NCI-H1417 treated with DMSO at 0.1 percent for 48 hours (cell line): ENCODE measurements at places on chromosomes 7 and 10.
A peak's percentile ranks its signal among the peaks of the same experiment; 100 is the strongest.

GRCh38 chr7:66207540-66207939, 2.4 kb downstream of the TPST1 start:
- DNase-seq, result no peak

- DNase-seq, result no peak
Observed at GRCh38 chr10:86139066-86139657, 227.4 kb downstream of the GRID1 start.

DNA sequence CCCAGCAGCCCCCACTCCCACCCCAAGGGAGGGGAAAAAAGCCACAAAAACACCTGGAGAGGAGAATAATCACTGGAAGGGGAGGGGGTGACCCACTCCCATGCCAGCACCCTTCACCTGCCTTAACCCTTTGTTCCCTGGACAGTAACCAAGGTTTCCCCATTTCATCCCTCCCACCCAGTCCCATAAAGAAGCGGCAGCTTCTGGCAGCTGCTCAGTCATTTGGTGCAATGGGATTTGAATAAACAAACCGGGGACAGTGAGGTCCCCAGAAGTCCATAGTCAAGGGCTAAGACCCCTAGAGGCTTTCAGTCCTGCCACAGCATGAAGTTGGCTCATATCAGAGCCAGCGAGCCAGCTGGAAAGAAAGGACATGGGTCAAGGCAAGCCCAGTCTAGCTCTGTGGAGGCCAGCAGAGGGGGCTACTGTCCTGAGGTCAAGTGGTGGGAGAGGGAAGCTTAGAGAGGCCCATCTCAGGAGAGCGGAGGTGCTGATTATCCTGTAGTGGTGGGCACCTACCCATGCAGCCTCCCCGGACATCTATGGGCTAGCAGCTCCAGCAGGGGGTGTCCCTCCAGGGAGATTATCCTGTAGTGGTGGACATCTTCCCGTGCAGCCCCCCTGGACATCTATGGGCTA, 58.9 kb upstream of the LBX1 start:
- DNase-seq, result peak; percentile 76

- no peak for DNase-seq
Observed at GRCh38 chr10:74039561-74040145, 41.7 kb downstream of the VCL start.

DNA sequence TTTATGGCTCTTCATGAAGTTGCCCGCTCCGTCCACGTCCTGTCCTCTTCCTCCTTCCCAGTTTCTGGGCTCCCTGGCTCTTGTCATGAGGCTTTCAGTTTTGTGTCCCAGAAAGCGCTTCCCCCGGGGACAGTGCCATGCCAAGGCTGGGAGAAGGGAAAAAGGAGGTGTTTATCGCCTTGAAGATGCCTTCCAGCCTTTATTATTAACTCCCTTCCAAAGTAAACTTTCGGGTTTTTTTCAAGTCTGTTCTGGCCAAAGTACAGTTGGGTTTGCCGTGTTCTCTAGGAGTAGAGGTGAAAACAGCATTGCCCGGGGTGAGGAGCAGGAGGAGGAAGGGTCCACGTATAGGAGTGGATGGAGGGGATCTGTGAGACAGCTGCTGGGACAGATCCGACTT, 117.2 kb downstream of the CUX1 start:
- no peak for DNase-seq

- no peak for DNase-seq
Observed at GRCh38 chr7:137579913-137580640, 236.5 kb upstream of the PTN start.

DNA sequence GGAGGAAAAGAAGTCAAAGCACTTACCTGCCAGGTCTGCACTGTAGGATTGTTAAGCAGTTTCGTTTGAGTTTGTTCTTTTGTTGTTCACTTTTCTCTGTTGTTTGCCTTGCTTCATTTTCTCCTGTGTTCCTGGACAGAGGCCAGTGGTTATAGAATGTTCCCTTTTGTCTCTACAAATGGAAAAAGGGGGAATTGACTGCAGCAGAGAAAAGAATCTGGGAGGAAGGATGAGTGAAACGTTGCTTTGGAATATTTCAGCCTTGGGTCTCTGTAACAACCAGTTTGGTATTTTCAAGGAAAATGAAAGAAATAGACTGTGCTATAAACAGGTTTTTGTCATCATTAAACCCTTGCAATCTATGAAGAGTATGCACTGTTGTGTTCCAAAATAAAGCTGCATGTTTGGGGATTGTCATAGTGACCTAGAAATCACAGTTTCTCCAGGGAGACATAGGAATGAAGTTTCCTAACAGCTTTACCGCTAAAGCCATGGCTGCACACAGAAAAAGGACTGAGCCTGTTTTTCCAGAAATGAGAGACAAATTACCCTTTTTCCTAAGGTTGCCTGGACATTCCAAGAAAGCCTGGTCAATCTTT, 60.8 kb upstream of the HABP2 start:
- DNase-seq, result no peak

DNA sequence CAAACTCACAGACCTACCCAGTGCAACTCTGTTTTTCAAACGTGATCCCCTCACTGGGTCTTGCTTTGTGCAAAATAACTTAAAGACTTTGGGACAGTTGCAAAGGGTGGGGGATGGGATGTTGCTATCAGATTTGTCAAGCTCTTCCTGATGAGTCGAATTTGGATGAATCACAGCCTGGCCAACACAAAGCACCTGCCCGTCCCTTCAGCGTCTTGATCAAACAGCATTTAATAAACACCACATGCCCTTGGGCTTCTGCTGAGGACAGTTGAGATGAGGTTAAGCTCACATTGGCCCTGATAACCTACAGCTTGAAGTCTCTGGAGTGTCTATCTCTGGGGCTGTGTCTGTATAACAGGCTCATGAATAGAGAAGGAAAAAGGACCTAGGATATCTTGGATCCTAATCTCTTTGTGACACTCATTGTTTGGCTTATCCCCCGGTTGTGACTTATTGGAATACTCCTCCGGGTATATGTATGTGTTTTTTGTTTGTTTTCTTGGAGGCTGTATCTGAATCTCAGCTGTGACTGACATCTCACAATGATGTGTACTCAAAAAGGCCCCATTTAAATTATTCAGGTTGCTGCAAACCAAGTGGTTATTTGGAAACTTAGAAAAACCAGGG, 132.6 kb upstream of the NAMPT start:
- no peak for DNase-seq

DNA sequence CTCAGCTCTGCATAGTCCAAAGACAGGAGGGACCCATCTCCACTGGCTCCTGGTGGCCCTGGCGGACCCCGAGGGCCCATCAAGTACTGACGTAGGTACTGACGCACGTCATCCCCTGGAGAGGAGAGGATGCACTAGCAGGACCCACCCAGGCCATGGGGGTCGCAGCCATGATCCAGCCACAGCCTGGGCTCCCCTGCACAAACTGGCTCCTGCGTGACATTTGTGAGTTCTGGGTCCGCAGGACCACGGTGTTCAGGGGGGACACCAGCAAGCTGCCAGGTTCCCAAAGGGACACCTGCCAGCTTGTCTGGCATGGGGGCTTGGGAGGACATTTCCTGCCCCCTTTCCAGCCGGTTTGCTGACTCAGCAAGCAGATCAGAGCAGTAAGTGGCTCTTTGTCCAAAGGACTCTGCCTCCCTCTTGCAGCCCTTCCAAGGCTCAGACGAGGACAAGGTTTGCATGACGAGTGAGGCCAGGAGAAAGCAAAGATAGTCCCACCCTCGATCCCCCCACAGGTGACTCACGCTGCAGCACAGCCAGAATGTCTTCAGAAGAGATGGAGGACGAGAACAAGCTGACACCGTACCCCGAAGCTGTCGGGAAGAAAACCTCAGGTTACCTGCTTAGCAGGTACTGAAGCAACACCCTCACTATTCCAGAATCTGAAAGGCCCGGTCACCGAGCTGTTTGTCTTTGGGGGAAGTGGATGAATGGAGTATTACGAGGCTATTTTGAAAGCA, 49.0 kb downstream of the COL17A1 start:
- no peak for DNase-seq

GRCh38 chr7:116148626-116149025, 61.7 kb upstream of the TES start:
- no peak for DNase-seq

GRCh38 chr7:80026766-80027165, 107.9 kb upstream of the GNAI1 start:
- no peak for DNase-seq

- DNase-seq, result peak; percentile 21
Observed at GRCh38 chr10:69123306-69123746, 652 bp upstream of the VPS26A start.

- no peak for DNase-seq
Observed at GRCh38 chr10:8047452-8048280, 6.8 kb upstream of the GATA3 start.

GRCh38 chr7:112224186-112224585, 17.7 kb downstream of the ZNF277 start:
- DNase-seq, result no peak

DNA sequence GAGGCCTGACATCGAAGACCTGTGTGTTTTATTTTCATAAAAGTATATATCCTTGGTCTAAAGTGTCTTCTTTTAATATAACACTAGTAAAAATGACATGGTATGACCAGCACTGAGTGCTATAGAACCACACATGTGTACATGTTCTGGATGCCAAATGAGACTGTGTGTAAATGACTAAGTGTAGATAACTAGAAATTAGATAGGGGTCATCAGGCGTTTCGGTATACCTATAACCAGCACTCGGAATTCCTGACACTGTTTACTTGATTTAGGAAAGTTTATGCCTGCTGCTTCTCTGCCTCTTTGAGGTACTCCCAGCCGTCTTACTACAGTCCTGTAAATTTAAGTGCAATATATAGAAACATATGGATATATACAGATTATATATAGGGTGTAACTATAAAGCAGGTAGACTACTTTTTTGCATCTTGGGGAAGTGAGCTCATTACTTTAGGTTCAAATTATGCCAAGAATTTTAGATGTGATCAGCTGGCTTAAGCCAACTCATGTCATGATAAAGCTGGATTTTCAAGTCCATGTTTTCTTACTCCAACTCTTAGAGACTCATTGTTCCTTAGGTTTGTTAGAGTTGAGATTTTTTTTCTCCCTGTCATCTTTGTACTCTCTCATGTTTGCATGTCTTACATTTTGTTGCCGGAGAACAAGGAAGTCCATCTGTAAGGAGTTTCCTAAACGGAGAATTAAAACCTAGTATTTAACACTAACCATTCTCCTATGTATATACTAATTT, 62.9 kb downstream of the KLHDC10 start:
- DNase-seq, result no peak

DNA sequence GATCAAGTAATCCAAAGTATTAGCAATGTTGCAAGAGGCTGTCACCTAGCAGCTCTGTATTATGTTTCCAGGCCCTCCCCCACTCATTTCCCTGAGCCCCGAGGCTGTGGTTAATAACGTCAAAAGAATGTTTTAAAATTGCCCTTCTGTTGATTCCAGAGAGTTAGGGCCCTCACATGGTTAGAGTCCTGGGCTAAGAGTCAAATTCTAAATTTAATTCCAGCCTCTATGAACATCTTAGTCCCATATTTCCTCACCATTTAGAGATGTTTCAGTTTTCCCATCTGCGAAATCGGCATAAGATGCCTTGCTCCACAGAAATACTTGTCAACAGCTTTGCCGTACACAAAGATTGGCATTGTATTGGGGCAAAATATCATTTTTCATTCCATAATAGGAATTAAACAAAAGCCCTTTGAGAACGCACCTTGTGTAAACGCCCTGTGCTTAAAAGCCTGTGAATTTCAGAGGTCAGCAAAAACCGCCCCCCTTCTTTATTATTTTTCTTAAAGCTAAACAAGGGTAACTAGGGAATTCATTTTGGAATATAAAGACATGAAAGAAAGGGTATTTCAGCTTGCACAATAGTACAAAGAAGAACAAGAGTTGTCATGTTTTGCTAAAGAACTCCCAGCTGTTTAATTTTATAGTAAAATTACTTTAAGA, 135.8 kb downstream of the ARID5B start:
- DNase-seq, result no peak

- no peak for DNase-seq
Observed at GRCh38 chr10:111113238-111113960, 36.6 kb downstream of the ADRA2A start.
